Dermis microvascular lymphatic vessel endothelial cell (primary cell): ENCODE measurements at places on chromosomes 12 and 14. TPM values are rescaled to one million over a fixed set of nuclear protein-coding genes. Genes with fewer than 3 reads are reported as not detected.
A peak's percentile ranks its signal among the peaks of the same experiment; 100 is the strongest.

GAS2L3 gene
- 12.4 and 21.3 TPM in 2 replicates for total RNA-seq

A2M gene
- 13.5 and 24.3 TPM in 2 replicates for total RNA-seq

BCL2L2 gene
- total RNA-seq: 10.9 and 16.3 TPM in 2 replicates

DNA sequence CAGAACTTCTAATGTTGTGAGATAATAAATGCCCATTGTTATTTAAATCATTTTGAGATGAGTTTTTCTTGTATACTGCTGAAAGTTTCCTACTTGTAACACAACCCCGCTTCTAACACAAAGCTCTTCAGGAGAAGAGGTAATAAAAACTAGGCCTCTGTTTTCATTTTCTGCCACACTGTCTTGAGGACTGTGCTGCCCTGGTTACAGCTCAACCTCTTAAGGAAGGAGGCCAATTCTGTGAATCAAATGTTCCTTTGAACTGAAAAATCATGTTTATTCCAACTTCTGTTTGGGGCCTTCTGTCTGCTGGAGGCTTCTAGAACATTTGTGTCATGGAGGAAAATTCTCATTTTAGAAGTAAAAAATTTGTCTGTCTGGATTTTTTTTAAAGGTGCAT is 100.3 kb downstream of the LRIG3 start:
- DNase-seq: no peak

DNA sequence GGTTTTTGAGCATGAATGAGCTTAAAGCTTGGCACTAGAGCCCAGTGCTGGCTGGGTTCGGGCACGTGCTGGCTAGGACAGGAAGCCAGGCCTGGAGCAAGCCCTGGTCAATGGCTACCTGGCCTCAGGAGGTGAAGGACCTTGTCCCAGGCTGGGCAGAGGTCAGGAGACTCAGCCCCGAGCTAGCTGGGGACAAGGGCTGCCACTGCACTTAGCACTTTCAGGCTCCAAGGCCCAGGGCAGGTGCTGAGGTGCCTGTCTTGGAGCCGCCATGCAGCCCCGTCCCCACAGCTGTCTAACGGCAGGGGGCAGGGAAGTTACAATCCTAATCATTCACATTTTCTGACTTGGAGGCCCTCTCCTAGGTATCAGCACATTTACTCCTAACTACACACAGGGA is 4.3 kb upstream of the AQP6 start:
- no peak for DNase-seq

TSPAN19 gene
- total RNA-seq: 0.13 TPM in 2 replicates

GRCh38 chr12:8849876-8850275 is 27.5 kb downstream of the A2ML1 start:
- no peak for DNase-seq

- DNase-seq: peak; percentile 86
Measured at GRCh38 chr12:104219908-104220404, 4.4 kb downstream of the TXNRD1 start.

HCAR3 gene
- total RNA-seq: not detected in 2 replicates

- DNase-seq: peak; percentile 71
Measured at GRCh38 chr12:12985817-12986408, 14.2 kb downstream of the HEBP1 start.

DNA sequence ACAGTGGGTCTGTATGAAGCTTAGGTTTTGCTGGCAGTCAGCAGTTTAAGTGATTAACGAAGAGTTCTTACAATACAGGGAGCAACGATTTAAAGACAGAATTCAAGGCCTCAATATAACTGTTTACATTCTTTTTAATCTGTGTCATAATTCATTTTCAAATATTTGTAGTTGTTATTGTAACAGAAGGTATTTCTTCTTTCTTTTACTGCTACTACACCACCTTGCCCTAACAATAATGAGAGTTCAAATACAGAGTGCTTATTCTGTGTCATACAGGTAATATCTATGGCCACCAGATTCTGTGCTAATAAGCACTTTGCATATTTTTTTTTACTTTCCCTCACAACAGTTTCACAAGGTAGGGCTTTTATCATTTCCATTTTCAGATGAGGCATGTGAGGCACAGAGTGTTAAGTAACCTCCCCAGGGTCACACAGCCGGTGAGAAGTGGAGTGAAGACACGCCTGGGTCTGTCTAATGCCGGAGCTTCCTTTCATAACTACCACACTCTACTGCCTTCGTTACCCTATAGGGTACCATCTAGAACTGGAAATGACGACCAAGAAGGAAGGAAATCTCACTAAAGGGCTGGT is 81.9 kb downstream of the PELI2 start:
- no peak for DNase-seq

GRCh38 chr12:132161796-132162507 is 17.7 kb downstream of the NOC4L start:
- no peak for DNase-seq

DNA sequence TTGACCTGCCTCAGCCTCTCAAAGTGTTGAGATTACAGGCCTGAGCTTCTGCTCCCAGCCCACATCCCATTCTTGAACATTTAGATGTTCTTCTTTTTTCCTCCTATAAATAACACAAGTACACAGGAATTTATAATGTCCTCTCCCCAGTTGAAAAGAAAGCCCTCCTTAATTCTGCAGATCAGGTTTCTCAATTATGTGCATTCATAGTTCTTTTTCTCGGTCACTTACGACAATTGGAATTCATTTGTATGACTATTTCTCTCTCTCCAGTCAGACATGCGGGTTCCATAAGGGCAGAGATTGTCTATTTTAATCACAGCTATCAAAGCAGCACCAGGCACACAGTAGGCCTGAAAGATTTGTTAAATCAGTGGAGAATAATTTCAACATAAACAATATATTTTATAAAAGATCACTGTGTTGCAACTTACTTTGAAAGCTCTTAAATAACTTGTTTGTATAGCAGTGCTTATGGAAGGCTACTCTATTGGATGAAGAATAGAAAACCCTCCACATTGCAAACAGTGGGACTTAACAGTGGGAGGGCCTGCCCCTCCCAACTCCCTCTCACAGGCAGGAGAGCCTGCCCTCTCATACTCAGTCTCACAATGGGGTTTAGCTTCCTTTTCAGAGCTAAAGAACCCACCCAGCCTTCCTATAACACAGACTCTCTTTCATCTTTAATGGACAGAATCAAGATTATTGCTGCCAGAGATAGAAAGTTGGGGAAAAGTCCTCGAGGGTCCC is 84.1 kb upstream of the TRAF3 start:
- DNase-seq: no peak

- no peak for DNase-seq
Measured at GRCh38 chr14:41960281-41960680, 353.6 kb downstream of the LRFN5 start.

EEF1AKMT3 gene
- 4.5 and 7.6 TPM in 2 replicates for total RNA-seq
